ENCODE measurements at places on chromosomes 7 and 10.

DNA sequence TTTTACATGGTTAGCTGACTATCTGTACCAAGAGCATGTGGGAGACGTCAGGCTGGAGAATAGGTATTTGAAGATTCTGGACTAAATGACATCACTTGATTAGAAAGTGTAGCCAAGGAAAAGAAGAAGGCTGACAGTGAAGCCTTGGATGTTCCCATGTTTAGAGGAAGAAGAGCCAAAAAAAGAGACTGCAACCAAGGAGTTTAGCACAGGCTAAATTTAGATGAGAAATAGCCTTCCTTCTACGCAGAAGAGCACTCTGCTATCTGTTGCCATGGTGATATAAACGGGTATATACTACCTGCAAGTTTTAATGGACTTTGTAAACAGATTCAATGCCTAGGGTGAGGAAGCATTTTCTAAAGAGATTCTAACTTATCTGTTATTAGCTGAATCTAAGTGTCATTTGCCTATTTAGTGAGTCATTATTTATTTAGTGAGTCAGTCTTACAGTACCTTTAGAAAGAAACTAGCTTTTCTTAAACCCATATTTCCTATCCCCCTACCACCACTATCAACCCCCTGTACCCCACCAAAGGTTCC lies 69.8 kb downstream of the CDK6 start:
- no peak for DNase-seq

GRCh38 chr10:101588879-101589278 lies 758 bp downstream of the DPCD start:
- no peak for DNase-seq

DNA sequence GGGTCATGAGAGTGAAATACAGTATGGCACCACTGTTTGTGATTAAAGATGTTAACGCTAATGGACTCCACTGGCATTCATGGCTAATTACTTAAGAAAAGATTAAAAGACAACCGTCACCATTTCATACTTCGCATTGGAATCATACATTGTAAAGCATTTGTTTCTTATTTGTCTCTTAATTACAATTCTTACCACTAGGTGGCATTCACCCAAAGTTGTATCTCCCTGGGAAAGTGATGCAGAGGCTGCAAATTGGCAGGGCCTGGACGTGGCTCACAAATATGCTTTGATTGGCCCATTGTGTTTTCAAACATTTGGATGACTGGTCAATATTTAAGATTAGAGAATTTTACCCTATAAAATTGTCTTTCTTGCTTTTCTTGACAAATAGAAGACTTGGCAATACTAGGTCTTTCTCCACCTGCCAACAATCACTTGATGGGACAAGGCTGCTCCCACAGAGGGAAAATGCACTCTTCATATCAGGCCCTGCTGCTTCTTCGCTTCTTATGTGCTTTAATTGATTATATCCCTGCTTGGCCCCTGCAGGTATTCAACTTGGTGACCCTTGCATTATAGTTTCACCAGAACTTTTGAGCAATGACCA lies 72.1 kb upstream of the STARD3NL start:
- DNase-seq: no peak

DNA sequence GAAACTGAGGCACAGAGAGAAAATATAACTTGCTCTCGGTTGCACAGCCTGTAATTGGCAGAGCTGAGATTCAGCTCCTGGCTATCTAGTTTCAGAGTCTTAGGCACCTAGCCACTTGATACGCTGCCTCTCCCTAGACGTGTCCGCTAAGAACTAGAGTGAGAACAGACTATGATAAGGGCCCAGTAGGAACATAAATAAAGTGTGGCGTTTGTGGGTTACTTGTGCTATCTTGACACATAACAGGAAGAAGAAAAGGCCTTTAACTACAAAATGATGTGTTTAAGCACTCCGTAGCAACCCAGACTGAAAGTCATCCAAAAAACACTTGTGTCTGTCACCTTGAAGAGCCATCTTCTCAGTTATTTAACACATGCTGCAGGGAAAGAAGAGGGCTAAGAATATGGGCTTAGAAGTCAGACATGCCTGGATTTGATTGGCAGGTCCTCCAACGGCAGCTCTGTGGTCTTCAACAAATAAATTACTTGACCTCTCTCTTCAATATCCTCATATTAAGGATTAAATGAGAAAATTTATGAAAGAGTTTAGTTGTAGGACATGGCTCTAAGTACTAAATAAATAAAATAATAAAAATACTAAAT lies 96.2 kb downstream of the SGMS1 start:
- DNase-seq: no peak
